Sciatic nerve (tissue), 2 donors: ENCODE measurements at places on chromosomes 16 and 17.

GRCh38 chr17:77358801-77359200 lies 218.0 kb downstream of the SEC14L1 start:
- DNase-seq = peak; percentile 46

DNA sequence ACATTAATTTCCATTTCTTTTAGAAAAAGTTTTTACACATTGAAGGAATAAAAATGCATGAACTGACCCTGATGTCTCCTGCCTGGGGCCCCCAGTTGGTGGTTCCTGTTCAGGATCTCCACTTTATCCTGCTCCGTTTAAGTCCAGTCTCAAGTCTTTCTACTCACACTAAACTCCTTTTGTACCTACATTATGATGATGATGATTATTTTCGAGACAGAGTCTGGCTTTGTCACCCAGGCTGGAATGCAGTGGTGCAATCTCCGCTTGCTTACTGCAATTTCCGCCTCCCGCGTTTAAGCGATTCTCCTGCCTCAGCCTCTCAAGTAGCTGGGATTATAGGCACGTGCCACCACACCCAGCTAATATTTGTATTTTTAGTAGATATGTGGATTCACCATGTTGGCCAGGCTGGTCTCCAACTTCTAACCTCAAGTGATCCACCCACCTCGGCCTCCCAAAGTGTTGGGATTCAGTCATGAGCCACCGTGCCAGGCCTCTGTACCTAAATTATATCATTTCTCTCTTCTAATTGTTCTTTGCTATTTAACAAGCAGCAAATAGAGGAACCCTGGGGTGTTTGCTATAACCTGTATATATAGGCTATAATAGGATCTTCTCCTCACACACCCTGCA lies 2.2 kb upstream of the FOXK2 start:
- DNase-seq = no peak

DNA sequence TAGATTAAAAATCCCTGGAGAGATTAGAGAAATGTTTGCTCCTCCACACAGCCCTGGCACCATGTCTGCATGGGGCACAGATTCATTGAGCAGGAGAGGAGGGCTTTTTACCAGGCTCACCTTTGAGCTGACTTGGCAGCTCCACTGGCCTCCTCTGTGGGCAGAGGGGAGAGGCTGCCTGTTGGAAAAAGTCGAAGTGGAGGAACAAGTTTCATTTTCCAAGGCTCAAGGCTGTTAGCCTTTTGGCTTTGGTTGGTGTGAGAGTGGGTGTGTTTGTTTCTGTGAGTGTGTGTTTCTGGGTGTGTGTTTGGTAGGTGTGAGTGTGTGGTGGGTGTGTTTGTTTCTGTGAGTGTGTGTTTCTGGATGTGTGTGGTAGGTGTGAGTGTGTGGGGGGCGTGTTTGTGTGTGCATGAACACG lies 5.6 kb downstream of the TMEM238L start:
- DNase-seq = no peak

- DNase-seq = no peak
Observed at GRCh38 chr16:81485824-81486539, 41.4 kb downstream of the CMIP start.

- DNase-seq = no peak
Observed at GRCh38 chr17:70739065-70739464, 569.7 kb downstream of the KCNJ2 start.

DNA sequence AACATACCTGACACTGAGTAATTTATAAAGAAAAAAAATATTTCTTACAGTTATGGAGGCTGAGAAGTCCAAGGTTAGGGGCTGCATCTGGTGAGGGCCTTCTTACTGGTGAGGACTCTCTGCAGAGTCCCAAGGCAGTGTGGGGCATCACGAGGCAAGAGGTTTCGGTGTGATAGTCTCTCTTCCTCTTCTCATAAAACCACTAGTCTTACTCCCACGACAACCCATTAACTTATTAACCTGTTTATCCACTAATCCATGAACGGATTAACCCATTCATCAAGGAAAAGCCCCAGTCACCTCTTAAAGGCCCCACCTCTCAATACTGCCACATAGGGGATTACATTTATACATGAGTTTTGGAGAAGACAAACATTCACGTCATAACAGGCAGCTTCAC lies 20.1 kb downstream of the CIITA start:
- DNase-seq = no peak

DNA sequence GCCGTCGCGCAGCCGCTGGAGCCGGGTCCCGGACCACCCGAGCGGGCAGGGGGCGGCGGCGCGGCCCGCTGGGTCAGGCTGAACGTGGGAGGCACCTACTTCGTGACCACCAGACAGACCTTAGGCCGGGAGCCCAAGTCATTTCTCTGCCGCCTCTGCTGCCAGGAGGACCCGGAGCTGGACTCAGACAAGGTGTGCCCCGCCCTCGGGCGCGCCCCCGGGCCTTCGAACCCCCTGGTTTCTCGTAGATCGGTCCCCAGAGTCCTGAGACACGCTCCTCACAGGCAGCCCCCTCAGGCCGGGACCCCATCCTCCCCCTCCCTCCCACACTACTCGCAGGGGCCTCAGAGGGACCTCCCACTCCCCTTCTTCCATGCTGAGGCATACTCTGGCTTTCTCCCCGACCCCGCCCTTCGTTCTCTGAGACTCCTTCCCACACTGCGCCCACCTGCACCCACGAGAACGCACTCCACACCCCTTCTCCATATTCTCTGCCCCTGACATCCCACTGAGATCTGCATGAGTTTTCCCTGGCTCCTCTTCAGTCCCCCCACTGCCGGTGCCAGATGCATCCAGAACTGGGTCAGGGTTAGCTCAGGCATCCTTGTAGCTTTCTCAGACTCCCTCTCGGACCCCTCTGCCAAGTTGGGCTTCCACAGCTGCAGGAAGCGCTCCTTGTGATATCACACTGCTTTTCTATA lies 523 bp downstream of the KCTD2 start:
- DNase-seq = peak; percentile 71

DNA sequence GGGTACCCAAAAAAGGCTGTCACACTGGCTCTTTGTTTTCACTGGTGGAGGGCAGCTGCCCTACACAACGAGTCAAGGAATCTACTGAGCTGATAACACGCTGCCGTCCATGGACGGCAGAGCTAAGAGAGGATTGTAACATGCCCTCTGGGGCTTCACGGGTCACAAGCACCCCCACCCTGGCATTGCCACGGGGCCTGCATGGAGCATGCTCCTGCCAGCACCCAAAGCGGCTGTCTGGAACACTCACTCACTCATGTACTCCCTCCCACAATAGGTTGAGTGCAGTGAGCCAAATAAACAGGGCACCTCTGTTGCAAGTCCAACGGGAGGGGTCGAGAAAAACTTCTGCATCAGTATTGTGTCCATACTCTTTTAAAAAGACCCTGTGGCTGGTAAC lies 181.6 kb downstream of the MAP2K6 start:
- DNase-seq = no peak

DNA sequence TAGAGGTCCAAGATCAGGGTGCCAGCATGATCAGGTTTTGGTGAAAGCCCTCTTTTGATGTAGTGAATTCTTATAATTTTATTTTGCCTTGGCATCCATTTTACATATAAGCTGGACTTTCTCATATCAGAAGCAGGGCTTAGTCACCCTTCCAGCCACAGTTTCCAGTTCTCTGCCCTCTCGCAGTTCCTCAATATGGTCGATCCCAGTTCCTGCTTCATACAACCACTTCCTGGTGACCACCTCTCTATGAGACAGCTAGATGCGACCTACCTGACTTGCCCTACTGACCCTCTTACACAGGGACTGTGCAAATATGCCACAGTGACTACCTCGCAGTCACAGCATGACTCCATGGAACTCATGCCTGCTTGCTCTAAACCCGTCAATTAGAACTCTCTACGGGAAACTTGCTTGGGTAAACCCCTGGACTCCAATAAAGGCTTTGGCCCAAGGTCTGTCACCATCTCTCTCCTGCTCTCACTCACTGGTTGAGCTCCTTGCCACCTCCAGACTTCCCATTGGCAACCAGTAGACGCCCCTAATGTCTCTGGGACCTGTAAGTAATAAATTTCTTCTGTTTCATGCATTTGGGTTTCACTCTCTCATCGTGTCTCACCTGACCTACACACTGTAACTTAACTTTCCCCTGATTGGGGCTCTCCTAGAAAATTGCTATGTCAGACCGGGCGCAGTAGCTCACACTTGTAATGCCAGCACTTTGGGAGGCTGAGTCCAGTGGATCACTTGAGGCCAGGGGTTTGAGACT lies 21.4 kb downstream of the CD300LG start:
- DNase-seq = peak; percentile 17

DNA sequence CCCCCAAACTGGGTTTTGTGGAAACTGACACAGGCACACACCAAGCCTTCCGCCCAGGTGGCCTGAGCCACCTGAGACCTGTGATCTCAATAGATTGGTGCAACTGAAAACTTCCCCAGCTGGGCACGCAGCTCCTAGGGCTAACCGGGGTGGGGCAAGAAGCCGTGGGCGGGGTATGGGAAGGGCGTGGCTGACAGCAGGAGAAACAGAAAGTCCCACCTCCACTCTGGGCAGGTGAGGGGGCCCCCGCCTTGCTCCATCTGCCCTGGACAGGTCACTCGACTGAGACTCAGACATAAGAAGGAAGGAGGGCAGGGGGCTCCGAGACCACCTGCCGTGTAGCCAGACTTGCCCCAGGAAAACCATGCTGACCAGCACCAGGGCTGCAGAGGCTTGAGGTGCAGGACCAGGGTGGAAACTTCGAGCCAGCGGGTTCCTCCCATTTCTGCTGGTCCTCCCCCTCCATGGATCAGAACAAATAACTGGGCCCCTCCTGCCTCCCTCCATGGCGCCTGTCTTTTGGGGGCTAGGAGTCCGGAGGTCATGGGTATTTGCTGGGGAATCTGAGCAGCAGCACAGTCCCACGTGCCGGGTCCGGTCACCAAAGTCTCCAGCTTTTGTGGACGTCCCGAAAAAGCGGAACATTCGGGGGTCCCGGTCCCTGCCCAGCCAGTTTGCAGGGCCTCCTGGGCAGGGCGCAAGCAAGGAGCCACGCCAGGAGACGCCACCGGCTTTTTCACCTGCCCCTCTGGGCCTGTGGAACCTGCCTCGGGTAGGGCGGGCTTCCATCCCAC lies 1.3 kb downstream of the TIMP2 start:
- DNase-seq = peak; percentile 87

GRCh38 chr16:31008149-31008548 lies 2.3 kb downstream of the STX1B start:
- no peak for DNase-seq

GRCh38 chr17:2194889-2195335 lies 108.7 kb downstream of the SMG6 start:
- peak; percentile 58 for DNase-seq

DNA sequence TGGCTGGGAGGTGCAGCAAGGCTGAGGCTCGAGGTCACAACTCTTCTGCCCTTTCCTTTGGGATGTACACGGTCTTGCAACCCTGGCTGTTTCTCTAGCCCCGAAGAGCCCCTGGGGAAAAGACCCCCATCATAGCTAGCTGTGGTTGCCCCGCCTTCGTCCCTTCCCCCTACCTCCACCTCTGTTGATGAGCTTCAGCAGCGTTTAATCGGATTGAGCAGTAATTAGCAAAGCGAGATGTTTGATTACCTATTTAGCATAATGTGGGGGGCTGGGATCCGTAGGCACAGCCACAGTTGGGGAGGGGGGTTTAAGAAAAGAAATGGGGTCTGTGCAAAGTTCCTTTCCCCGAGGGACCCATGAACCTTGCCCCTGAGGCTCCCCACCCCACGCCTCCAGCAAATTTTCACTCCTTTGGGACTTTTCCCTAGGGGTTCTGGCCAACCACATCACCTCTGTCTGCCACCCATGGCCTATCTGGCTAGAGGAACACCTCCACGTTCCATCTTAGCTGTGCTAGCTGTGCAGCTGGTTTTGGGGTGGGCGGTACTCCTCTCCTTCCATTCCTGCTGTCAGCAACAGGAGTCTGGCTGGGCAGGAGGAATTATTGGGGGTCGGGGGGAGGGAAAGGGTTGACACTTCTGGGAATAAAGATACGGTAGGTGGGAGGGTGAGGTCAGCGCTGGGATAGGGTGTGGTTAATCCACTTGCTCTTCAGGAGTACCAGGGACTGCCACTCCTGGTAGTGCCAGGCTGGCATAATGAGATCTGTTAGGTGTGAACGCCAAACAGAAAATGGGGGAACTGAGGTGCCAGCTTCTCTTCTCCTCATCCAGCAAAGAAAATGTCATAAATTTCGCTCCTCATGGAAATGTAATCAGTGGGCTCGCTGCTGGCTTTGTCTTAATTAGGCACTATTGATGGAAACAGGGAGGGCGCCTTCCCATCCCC lies 1.3 kb upstream of the DNAH2 start:
- DNase-seq = no peak

GRCh38 chr16:31420037-31420436 lies 8.1 kb downstream of the COX6A2 start:
- DNase-seq = no peak

DNA sequence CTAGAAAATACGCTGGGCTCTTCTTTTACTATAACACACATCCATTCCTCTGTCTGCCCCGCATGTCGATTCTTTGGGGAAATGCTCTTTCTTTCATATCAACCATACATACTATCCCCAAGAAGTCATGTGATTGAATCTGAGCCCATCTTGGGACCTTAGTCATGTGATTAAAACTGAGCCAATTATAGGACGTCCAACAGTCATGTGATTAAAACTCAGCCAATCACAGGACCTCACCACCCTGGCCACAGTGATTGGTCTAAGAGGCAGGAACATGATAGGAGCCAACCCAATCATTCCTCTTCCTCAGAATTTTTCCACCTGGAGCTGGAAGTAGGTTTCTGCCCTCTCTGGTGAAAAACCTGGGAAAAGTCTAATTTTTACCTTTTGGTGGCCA lies 78.8 kb downstream of the TMEM114 start:
- no peak for DNase-seq

- no peak for DNase-seq
Observed at GRCh38 chr17:41667280-41668041, 21.2 kb upstream of the EIF1 start.

DNA sequence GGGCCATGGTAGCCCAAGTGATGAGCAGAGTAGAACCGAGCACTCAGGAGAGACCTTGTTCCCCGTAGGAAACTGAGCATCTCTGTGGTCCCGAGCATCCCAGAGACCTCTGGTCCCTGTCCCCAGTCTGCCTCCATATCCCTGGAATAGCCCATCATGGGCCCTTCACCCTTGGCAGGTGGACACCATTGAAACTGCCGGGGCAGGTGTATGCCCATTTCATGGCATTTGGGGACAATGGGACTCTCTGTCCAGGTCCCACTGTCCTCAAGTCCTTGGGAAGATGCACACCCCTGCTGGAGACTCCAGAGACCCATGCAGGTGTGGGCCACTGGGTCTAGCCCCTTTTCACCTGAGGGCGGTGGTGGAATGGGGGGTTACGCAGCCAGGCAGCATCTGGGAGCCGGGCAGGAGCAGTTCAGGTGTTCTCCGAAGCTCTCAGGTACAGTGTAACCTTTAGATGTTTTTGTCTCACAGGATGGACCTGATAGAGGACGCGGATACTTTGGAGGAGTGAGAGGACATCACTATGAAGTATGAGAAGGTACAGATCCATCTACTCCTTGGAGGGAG lies 75.9 kb downstream of the GOSR1 start:
- DNase-seq = no peak

DNA sequence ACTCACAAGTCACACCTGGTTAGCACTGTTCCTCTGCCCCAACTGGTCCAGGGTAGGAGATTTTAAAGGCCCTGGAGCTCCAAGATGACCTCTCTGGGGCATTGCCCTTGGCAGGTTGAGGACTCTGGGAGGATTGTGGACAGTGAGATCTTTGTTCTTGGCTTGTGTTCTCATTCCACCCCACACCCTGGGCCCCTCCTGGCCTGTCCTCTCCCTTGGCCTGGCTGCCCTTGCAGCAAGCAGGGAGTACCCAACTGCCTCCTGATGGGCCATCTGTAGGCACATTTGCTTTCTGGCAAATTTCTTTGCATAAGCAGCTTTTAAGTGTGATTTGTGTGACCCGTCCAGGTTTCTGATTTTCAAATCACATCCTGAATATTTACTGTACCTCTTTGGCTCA lies 239.6 kb downstream of the UTP18 start:
- no peak for DNase-seq

GRCh38 chr16:13335879-13336278 lies 434.5 kb downstream of the SHISA9 start:
- DNase-seq = no peak
